Activated T-helper 2 cell treated with anti-CD3 and anti-CD28 coated beads, Interferon-gamma antibody, Interleukin-2, Interleukin-4, amounts not matched to agents 10 μg/mL and 5 μg/mL and 100 μg/mL, durations not matched to agents 14 hours and 24 hours and 36 hours (primary cell): ENCODE measurements at places on chromosomes 12 and 14. TPM values are rescaled to one million over a fixed set of nuclear protein-coding genes. Genes with fewer than 3 reads are reported as not detected.

Gene BBOF1
- total RNA-seq: 0.23 and 0.82 TPM in 2 replicates

- no peaks in the 10 kb centered on the region for H3K27me3 ChIP-seq
- H3K4me3 ChIP-seq: peak overlapping the region; percentile 91
- DNase-seq: no peak
- H3K27ac ChIP-seq: peak overlapping the region; percentile 79
- peaks cover 23% of the 10 kb centered on the region for H3K36me3 ChIP-seq
- H3K4me1 ChIP-seq: peaks cover 43% of the 10 kb centered on the region
These were observed 845 bp downstream of the L3HYPDH start for GRCh38 chr14:59483363-59483762.

DNA sequence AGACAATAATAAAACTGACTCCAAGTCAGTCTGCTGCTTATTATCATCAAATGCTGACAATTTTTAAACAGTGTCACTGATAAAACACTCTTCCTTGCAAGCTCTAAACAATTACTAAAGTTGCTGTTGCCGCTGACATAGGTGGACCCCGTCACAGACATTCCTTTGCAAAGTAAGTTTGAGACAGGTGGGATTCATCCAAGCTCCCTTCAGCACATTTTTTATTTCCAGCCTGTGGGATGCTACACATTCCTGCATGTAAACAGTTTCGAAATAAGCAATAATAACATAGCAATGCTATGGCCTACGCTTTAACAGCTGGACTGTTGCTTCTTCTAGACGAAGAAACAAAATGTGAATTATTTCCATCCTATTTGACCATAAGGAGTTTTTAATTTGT, 85.4 kb upstream of the HIF1A start:
- no peaks in the 10 kb centered on the region for H3K36me3 ChIP-seq
- DNase-seq: no peak

Gene MYO1A
- 2.4 and 4.2 TPM in 2 replicates for total RNA-seq

- no peak for DNase-seq
- H3K27ac ChIP-seq: no peak overlapping the region
- no peaks in the 10 kb centered on the region for H3K36me3 ChIP-seq
- H3K4me3 ChIP-seq: no peak overlapping the region
- no peaks in the 10 kb centered on the region for H3K4me1 ChIP-seq
These were observed 60.7 kb downstream of the DPF3 start for GRCh38 chr14:72833174-72833573.

GRCh38 chr14:101442451-101442850, 118.8 kb upstream of the DIO3 start:
- H3K27me3 ChIP-seq: peaks cover 74% of the 10 kb centered on the region
- peaks cover 10% of the 10 kb centered on the region for H3K4me1 ChIP-seq
- DNase-seq: peak; percentile 71

DNA sequence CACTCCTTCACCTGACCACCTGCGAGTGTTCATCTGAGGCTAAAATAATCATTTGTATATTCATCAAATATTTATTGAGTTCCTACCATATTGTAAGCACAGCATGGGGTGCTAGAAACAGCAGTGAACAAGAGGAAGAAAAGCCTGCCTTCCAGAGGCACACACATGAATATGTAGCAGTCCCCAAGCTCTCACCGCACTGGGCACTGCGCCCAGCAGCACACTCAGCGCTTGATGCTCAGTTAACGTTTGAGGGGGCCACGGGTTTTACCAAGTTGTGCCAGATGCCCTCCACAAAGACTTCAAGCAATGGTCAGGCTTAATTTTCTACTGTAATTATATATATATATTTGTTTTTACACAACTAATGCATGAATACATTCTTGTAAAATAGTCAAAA, 52.0 kb downstream of the HELB start:
- H3K4me1 ChIP-seq: no peaks in the 10 kb centered on the region
- no peak overlapping the region for H3K27ac ChIP-seq
- H3K27me3 ChIP-seq: no peaks in the 10 kb centered on the region
- H3K4me3 ChIP-seq: no peak overlapping the region

- H3K4me1 ChIP-seq: peaks cover 3% of the 10 kb centered on the region
- H3K27me3 ChIP-seq: no peaks in the 10 kb centered on the region
These were observed 30.7 kb downstream of the CEP290 start for GRCh38 chr12:88111074-88111652.

Gene DNAI7
- total RNA-seq: not detected in 2 replicates

DNA sequence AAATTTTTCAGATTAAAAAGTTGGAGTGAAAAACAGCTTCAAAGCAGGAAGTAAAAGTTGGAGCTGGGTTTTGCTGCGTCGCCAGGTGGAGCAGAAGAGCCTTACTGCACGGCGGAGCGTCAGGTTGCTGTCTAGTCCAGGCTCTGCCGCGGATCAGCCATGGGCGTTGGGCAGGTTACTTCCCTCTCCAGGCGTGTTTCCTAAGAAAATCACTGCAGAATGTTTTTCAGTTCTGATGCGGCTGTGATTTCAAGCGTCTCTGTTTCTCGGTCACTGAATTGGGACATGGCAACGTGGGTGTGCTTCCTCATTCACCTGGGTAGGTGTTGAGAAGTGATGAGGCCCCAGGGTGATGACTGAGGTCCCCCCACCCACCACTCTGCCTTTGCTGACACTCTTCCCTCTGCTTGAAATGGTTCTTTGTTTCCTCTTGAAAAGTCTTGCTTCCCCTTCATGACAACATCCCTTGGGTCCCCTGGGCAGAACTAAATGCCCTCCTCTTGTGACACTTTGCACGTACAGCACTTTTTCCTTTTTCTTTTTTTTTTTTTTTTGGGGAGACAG, 7.6 kb downstream of the EVL start:
- peak overlapping the region; percentile 95 for H3K27ac ChIP-seq
- DNase-seq: no peak
- peaks cover 84% of the 10 kb centered on the region for H3K4me1 ChIP-seq
- no peaks in the 10 kb centered on the region for H3K27me3 ChIP-seq

- DNase-seq: peak; percentile 23
- H3K27ac ChIP-seq: no peak overlapping the region
- peaks cover 61% of the 10 kb centered on the region for H3K27me3 ChIP-seq
These were observed 61.2 kb downstream of the FBXL14 start for GRCh38 chr12:1533205-1533601.

GRCh38 chr12:100229876-100230275, 29.3 kb downstream of the ACTR6 start:
- no peak overlapping the region for H3K27ac ChIP-seq
- H3K27me3 ChIP-seq: no peaks in the 10 kb centered on the region

DNA sequence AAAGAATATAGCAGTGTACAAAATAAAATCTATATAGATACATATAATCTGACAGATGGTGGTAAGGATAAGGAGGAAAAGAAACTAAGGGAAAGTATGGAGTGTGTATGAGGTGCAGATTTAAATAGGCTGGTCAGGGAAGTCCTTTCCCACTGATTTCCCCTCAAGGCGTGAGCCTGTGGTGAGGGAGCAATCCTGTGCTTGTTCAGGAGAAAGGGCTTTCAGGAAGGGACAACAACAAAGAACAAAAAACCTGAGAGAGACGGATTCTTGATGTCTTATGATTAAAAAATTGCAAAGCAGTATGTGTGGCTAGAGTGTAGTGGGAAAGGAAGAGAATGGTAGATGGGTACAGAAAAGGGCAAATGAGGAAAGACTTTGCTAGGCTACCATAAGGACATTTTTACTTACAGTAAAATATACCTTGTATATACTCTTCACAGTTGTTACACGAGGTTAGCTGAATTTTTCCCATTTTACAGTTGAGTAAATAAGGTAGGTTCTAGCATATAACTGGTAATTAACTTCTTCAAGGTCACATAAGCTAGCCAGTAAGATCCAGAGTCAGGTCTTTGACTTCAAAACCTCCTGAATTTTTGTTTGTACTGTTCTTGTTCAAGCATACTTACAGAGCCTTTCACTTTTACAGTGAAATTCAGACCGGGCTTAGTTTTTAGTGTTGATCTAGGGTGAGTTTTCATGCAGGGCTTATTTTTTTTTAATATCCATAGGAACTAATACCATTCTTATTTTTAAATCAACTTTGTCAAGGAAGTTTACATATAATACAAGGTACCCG, 15.6 kb downstream of the CNOT2 start:
- H3K4me1 ChIP-seq: peaks cover 29% of the 10 kb centered on the region
- peaks cover 35% of the 10 kb centered on the region for H3K36me3 ChIP-seq
- H3K27ac ChIP-seq: no peak overlapping the region
- H3K27me3 ChIP-seq: no peaks in the 10 kb centered on the region

GRCh38 chr14:105480807-105481801, 5.6 kb upstream of the CRIP1 start:
- peak overlapping the region; percentile 41 for H3K4me3 ChIP-seq
- H3K36me3 ChIP-seq: peaks cover 5% of the 10 kb centered on the region
- H3K27ac ChIP-seq: peak overlapping the region; percentile 97
- DNase-seq: peak; percentile 84

- H3K4me3 ChIP-seq: peak overlapping the region; percentile 84
- DNase-seq: peak; percentile 40
- H3K36me3 ChIP-seq: peaks cover 60% of the 10 kb centered on the region
- H3K4me1 ChIP-seq: peaks cover 79% of the 10 kb centered on the region
These were observed 2.6 kb downstream of the GPR68 start for GRCh38 chr14:91241863-91242262.

- H3K36me3 ChIP-seq: no peaks in the 10 kb centered on the region
- H3K27ac ChIP-seq: no peak overlapping the region
- H3K4me3 ChIP-seq: no peak overlapping the region
- H3K4me1 ChIP-seq: no peaks in the 10 kb centered on the region
- H3K27me3 ChIP-seq: no peaks in the 10 kb centered on the region
These were observed 72.2 kb downstream of the DHRS2 start for GRCh38 chr14:23708343-23708742.

DNA sequence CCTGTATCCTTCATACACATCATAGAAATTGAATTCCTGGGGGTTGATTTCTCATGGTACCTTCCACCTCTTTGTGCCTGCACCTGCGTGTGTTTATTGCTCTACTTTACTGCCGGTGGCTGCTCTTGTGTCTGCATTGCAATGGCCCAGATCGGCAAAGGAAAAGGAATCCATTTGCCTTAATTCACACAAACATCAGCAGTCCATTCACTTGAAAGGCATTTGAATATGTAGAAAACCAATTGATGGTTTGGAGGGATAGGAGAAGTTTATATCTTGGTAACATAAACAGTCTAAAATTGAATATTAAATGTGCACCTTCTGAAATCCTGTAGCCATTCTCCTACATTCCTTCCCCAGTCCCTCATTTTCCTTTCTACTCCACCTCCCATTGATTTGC, 74.0 kb downstream of the SNAPC1 start:
- no peak overlapping the region for H3K27ac ChIP-seq
- H3K4me3 ChIP-seq: no peak overlapping the region
- no peak for DNase-seq
- H3K36me3 ChIP-seq: no peaks in the 10 kb centered on the region
- H3K4me1 ChIP-seq: peaks cover 13% of the 10 kb centered on the region

DNA sequence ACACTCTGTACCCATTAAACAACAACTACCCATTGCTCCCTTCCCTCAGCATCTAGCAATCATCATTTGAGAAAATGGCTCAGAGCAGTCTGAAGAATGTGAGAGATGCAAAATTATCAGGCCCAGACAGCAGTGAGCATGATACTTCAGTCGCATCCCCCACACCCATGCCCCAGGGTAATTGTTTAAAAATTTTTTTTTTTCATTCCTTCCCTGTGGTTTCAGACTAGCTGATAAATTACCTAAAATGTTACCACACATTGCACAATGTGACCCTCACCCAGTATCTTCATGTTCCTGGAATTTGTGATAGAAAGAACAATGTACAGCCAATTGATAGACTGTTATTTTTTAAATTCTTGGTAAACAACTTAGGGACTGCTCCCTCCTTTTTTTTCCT, 11.3 kb upstream of the USP15 start:
- H3K27me3 ChIP-seq: peaks cover 2% of the 10 kb centered on the region
- peaks cover 9% of the 10 kb centered on the region for H3K36me3 ChIP-seq
- H3K4me3 ChIP-seq: no peak overlapping the region
- DNase-seq: no peak
- H3K4me1 ChIP-seq: peaks cover 28% of the 10 kb centered on the region

DNA sequence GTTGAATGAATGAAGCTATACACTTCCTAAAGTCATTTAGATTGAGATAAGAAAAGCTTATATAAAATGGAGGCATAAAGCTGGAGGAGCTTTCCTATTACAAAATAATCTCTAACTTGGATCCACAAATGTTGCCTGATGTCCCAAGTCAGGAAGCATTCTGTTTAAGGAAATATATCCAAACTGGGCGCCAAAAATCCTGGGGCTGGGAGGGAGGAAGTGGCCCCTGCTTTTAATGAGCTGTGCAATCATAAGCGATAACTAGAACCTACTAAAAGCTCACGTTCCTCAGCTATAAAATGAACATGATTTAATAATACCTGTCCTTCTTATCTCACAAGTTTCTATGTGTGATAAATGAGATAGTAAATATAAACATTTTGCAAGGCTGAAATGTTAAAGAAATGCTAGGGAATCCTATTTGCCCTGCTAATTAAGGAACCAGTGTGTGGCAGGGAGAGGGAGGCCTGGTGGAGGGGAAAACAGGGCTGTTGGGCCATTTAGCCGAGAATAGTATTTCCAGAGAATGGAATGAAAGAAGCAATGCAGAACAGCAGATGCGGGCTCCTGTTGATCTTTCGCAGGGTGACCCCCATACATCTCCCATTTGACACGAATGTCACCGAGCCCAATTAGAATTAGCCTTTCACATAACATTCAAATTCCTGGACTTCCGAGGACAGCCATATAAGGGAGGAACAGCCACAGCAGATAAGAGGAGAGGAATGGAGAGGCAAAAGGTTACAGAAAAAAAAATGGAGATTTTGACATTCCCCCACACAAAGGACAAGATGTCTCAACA, 25.9 kb downstream of the DUSP6 start:
- no peak for DNase-seq
- H3K4me3 ChIP-seq: no peak overlapping the region
- peaks cover 40% of the 10 kb centered on the region for H3K4me1 ChIP-seq
- H3K27ac ChIP-seq: no peak overlapping the region

DNA sequence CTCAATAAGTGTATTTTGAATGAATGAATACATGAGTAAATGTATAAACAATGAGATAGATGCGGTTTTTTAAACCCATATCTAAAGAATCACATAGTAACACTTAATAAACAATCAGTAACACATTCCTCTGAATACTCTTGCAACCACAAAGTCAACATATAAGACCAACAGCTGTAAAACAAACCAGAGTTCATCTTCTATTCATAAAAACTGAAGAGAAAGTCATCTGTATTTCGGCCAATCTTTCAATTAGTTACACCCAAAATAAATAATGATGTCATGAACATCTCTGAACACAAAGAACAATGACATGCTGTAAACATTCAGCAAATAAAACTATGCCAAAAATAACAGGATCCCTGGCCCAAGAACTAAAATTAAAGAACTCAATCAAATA, 47.2 kb downstream of the ARMH4 start:
- no peak overlapping the region for H3K27ac ChIP-seq
- no peak overlapping the region for H3K4me3 ChIP-seq

Gene RNASE3
- total RNA-seq: not detected in 2 replicates

- no peaks in the 10 kb centered on the region for H3K36me3 ChIP-seq
- H3K27ac ChIP-seq: no peak overlapping the region
- no peaks in the 10 kb centered on the region for H3K4me1 ChIP-seq
- H3K27me3 ChIP-seq: peaks cover 35% of the 10 kb centered on the region
- DNase-seq: no peak
These were observed 83.7 kb downstream of the TMEM30B start for GRCh38 chr14:61197416-61197815.

Gene GALNT16
- total RNA-seq: 0.11 TPM in 1 of 2 replicates, not detected in the other

DNA sequence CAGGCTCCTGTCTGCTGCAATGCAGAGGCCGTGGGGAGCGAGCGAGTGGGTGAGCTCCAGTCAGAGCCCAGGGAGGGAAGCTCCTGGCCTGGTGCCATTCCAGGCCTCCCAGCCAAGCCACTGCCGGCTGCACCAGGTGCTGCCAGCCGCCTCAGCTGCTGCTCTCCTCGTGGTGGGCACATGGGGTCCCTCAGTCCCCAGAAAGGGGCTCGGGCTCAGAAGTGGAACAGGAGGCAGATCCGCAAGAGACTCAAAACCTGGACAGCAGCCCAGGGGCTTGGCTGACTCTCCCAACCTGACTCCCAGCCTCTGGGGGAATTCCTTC, 2.4 kb downstream of the ABCB9 start:
- no peak overlapping the region for H3K4me3 ChIP-seq
- no peak overlapping the region for H3K27ac ChIP-seq
- H3K36me3 ChIP-seq: no peaks in the 10 kb centered on the region
